ENCODE measurements at places on chromosomes 1 and 21.

DNA sequence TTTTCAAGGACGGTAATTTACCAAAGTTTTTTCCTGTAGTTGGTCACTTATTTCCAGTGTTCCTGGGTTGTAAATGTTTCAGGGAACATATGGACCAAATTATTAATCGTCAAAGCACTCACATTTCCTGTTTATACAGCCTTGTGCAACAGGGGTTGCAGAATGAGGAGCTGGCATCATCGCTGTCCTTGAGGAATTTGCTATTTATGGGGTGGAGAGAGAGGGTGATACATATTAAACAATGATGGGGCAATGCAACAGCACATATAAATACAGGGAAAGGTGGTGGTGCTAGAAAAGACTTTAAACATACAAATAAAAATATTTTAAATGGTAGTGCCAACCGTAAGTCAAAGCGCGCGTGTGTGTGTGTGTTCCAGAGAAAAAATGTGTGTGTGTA, 369.8 kb downstream of the NPHP4 start:
- no peak for DNase-seq

DNA sequence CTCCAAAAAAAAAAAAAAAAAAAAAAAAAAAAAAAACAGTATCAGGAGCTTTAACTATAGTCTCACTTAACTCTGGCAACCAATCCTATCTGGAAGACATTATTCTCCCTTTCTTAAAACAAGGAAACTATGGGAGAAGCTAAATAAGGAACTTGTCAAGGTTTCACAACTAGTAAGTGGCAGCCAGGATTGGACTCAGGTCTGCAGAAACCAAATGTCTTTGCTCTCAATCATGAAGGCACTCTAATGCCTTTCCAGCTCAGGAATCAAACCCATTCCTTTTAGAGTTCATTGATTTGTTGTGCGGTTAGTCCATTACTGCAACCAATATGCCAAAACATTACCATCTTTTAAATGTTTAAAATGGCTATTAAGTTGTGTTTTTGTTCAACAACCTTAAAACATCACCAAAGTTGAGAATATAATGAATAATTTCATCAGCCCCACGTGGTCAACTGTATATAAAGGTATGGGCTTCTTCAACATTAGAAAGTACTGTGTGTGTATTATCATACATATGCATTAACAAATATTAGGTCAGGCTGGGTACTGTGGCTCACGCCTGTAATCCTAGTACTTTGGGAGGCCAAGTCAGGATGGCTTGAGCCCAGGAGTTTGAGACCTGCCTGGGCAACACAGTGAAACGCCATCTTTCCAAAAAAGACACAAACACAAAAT, 1.5 kb downstream of the EPRS1 start:
- no peak for DNase-seq

DNA sequence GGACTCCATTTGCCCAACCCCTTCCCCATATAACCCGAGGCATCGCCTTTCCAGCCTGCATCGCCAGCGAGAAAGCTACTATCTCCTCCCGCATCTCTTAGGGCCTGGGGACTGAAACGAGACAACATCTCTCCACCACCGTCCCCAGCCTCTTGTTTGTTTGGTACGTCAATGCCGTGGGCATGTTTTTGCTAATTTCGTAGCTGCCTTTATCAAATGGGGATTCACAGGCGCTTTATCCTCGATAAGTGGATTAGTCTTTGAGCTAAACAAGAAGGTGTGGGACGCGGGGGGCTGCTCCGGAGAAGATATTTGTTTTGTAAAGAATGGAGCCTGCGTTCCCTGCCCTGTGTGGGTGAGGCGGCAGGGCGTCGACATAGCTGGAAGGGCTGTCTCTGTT, 91.6 kb downstream of the PAX7 start:
- DNase-seq: no peak

- DNase-seq: peak; percentile 15
These were observed 408.3 kb upstream of the PLXNA2 start for GRCh38 chr1:208652296-208653160.

DNA sequence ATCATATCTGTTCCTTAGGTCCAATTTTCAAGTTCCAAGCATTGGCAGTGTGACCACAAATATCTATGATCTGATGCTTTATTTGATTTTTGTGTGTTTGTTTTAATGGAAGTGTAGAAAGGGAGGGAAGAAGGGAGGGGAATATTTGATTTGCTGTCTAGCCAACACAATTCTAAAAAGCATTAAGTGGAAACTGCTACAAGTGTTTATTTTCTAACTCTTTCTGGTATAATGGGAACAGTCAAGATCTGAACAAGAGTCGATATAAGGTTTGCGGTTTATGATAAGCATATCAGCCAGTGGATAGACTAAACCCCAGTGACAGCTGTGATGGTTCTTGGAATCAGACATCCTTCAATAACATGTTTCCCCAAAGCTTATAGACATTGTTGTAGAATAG, 267.8 kb upstream of the SNX7 start:
- DNase-seq: no peak

DNA sequence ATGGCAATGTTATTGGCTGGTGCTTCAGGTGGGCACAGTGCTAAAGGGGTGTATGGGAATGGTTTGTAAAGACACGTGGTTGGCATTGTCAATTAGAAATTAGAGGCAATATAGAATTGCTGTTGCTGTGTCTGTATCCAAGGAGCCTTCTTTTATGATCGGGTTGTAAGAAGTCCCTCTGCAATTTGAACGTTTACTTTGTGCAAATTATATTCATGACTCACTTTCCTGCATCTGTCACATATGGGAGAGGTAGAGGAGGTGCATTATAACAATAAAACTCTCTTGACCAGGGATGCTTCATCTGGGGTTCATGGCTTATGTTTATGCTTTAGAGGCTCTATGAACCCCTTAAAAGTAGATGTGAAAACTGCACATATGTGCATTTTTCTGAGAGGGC, 130.4 kb upstream of the DNAH14 start:
- DNase-seq: no peak

GRCh38 chr1:55275941-55276341, 60.8 kb upstream of the USP24 start:
- no peak for DNase-seq

DNA sequence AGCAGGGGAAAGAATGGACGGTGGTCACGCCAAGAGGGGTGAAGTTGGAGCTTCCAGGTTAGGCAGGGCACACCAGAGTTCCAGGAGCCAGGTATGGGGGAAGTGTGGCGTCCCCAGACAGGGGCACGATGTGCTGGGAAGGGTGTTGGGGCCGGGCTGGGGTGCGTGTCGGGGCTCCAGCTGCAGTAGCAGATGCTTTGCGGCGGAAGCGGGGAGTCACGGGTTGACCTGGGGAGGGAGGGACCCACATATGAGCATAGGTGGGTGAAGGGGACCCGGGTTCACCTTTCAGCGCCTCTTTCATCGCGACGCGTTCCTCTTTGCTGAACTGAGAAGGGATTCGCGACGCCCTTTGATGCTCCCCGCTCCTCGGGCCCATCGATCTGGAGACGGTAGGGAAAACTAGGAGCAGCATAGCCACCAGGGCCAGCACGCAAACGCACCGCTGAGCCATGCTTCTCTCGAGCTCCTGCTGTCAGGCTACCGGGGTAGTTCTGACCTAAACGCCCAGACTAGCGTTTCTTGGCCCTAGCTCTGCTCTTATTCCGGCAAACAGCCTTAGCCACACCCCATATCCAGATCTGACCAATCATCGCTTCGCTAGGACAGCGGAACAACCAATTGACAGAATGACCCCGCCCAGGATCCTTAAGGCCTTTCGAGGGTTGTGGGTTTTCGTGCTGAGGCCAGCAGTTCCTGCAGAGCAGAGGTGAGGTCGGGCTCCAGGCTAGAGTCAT, at the start of gene PM20D1:
PM20D1 (minus strand) TSS at position 514 of the 737 bp plus-strand sequence; CDS start at position 454, 60 bp downstream.
- DNase-seq: no peak

DNA sequence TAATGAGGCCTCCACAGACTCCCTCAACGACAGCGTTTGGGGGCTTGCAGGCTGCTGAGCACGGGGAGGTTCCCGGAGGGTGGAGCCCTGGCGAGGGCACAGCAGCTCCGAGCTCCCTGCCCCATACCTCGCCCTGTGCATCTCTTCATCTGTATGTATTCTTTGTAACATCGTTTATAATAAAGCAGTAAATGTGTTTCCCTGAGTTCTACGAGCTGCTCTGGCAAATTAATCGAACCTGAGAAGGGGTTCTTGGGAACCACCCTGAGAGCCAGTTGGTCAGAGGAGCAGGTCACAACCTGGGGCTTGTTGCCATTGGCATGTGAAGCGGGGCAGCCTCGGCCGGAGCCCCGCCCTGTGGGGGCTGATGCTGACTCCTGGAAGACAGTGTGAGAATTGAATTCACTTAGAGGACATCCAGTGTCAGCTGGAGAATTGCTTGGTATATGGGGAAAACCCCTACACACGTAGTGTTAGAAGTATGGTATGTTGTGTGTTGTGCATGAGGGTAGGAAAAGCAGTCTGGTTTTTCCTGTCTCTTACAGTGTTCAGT, 11.5 kb downstream of the SLC37A1 start:
- no peak for DNase-seq

DNA sequence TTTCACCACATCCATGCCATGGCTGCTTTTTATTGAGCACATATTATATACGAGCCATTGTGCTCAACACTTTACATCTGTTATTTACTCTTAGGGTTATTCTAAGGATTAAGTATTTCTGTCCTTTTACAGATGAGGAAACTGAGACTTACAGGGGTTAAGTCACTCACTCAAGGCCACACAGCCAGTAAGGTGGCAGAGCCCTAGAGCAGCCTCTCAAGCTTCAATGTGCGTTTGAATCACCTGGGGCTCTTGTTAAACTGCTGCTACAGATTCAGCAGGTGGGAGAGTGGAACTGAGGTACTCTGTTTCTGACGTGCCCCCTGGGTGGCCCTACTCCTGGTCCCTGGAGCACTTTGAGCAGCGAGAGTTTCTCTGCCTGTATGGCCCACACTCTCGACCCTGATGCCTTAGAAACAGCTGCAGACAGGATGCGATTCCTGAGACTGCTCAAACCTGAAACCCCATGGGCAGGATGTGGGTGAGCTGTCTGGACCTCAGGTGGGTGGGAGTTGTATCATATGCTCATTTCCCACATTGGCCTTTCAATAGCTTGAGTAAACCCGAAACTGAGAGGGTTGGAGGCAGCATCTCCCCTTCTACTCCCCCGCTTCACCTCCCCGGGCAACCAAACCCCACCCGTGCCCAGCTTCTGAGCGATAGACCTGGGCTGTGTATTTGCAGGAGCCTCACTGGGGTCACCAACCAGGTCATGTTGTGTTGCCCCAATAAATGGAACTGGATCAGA, 59.3 kb downstream of the MAN1C1 start:
- no peak for DNase-seq

GRCh38 chr1:39103328-39104157, 77.4 kb downstream of the NDUFS5 start:
- no peak for DNase-seq

DNA sequence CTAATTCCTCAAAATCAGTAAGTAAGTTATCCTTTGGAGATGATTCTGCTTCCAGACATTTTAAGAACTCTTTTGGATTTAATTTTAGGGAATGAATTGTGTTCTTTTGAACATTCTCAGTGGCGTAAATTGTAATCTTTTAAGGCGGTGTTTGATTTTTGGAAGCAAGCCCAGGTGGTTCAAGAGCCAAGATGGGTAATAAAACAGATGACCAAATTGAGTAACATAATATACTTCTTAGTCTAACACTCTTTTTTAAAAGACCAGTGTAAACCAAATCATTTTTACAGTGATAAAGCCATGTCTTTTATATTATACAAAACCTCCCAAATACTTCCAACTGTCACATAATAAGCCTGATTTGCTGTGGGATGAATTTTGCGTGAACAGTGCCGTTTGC, 133.8 kb downstream of the LRRC40 start:
- no peak for DNase-seq

DNA sequence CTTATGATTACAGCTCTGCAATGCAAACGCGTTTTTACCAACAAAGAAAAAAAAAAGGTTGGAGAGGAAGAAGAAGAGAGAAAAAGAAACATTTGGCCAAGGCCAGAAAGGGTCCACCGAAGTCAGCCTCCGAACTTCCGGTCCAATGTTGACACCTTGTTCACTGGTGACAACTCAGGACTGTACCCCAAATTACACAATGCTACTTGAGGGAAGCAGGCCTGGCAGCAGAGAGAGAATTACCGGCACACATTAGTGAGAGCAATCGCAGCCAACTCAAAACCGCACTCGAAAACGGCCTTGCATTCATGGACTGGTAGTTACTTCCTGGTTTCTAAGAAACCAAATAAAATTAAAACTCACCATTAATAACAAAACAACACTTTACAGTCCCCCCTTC, 652.5 kb downstream of the KIF26B start:
- DNase-seq: no peak

DNA sequence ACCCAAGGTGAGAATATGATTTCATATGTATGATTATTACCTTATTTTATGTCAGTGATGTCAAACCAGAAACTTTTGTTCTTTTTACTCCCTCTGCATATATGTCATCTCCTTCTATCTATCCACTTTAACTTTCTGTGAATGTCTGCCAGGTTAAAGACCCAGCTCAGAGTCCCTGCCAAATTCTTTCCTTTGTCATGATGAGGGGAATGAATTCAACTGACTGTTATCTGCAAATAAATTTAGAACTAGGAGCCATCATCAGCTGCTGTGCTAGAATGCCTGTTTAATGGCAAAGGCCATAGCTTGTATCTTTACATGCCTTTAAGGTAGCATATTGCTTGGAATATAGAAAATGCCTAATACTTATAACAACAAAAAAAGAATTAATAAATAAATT, 815.6 kb upstream of the NEGR1 start:
- DNase-seq: no peak

GRCh38 chr21:39638281-39638680, 25.5 kb downstream of the B3GALT5 start:
- DNase-seq: no peak

DNA sequence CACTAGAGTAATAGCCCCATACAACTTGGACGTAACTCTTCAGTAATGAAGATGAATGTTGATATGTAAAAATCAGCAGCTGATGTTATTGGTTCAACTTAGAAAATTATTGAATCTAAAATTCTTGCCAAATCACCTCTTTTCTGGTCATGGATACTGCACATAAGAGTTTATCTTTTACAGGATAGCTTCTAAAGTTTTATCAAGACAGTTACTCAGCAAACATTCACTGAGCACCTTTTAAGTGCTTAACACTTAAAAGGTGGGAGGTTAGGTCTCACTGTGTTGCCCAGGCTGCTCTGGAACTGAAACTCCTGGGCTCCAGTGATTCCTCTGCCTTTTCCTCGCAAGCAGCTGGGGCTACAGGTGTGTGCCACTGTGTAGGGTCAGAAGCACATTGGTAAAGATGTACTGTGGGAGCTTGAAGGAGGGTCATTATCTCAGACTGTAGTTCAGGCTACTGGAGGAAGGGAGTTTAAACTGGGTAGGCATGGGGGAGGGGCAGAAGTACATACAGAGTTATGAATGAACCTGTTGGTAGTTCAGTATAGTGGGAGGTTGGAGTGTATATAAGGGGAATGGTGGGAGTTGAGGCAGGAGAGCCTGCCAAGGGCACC, 2.0 kb downstream of the MPZL1 start:
- DNase-seq: no peak

GRCh38 chr1:86228546-86228945, 72.0 kb upstream of the COL24A1 start:
- DNase-seq: no peak

All from SIG-M5 (cell line).